Fibroblast of skin of right biceps (primary cell): ENCODE measurements at places on chromosomes 2 and 18.

DNA sequence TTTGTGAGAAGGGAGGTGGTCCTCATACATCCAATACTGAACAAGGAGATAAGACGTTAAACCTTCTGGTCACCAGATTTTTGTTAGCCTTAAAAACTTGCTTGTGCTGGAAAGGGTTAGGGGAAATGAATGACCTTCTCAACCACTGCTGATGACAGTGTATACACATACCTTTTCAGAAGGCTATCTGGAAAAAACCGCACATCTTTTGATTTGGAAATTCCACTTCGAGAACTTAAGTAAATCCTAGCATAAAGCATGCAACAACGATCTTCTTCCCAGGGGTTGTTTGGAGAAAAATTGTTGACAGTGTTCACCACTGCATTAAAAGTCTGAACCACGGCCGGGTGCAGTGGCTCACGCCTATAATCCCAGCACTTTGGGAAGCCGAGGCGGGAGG lies 7.6 kb downstream of the YWHAQ start:
- no peak for DNase-seq

DNA sequence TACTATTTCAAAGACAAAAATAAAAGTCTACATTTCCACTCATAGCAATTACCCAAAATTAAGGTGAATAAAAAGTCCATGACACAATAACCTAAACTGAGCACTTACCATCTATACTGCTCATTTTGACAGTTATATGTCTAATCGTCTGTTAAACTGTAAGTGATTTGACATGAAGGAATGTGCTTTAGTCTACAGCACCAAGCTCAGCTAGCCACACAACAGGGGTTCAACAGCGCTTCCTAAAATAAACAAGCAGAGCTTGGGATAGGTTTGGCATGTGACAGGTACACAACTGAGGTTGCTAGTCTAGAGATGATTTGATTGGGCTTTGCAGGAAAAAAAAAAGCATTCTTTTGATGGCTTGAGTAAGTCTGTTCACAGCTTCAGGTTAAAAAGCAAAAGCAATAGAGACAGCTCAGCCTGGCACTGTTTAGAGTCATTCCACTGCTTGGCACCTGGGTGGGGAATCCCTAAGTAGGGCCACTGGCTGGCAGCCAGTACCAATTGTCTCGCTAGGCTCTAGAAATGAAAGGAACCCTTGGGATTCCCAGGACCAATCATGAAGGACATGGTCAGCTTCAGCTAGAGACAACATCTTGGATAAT lies 78.6 kb downstream of the BARD1 start:
- no peak for DNase-seq

- DNase-seq: no peak
Observed at GRCh38 chr18:12944709-12945108, 3.1 kb upstream of the SEH1L start.

- DNase-seq: no peak
Observed at GRCh38 chr2:7722212-7722910, 805.1 kb downstream of the RNF144A start.

DNA sequence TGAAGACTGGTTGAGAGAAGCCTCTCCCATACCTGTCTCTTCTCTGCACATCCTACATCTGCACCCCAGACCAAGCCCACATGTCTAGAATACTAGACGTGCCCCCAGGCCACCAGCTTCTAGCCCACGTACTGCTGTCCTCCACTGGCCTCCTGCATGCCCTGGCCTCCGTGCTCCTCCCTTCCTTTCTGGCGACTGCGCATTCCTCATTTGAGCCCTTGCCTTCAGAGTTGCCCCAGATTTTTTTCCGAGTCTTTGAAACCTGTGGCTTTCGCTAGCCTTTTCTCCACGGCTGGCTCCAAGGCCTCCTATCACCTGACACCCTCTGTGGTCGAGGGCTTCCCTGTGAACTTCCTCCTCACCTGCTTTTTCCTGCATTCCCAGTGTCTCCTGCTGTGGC lies 11.2 kb downstream of the RNF144A start:
- DNase-seq: no peak

DNA sequence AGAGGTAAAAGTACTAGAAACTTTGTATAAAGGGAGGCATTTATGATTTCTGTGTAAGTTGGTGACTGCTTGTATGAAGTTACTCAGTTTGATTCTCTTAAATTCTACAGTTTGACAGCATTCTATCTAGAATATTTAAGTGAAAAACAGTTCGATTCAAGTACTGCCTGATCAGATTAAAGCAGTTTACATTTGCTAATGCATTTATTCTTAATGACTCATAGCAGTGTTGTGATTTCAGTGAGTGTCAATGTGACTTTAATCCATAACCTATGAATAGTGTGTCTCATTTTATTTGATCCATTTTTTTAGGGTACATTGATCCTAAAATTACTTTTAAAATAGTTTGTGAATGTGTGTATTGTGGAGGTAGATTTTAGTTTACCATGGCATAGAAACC lies 35.7 kb downstream of the WDR43 start:
- no peak for DNase-seq

DNA sequence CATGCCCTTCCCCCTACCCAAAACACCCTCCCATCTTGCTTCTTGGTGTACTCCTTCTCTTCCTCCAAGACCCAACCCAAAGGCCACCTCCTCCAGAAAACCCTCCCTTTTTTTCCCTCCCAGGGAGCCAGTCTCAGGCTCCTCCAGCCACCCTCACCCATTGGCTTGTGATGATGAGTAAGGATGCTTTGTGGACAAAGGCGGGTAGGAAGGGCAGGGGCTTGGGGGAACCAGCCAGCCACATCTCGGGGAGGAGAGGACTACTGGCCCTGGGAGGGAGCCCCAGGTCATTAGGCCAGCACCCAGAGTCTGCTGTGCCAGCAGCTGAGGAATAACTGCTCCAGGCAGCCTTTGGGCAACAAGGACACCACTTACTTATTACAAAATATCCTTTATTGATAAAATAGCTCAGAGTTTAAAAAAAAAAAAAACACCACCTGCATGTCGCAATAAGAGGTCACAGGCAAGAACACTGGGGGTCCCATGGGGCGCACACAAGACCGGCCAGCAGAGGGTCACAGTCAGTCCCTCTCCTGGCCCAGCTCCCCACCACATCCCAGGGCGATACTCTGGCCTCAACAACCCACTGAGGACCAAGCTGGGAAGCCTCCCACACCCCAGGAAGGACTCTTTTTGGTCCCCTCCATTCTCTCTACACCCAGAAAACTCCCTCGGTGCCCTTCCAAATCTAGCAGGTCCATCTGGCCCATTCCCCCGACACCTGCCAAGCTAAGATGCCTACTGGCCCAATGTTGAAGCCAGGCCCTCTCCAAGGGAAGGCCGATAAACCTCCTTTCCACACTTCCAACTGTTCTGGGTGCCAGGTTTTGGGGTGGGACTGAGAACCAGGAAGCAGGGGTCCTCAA lies 3.6 kb downstream of the ADRA2B start:
- no peak for DNase-seq

DNA sequence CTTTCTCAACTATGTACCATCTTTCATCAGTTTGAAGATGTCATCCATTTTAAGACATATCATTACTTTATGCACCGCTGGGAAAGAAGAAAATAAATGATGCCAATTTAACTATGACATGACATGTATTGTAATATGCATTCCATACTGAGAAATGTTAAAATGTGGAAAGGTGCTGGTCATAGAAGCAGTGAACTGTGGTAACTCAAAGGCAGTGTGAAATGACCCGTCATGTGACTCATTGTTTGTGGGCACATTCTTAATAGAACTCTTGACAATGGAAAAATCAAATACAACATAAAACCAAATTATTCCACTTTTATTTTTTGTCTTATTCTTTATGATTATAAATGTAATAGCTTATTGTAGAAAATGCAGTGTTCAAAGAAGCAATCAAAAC lies 455.0 kb upstream of the ST6GAL2 start:
- DNase-seq: no peak

DNA sequence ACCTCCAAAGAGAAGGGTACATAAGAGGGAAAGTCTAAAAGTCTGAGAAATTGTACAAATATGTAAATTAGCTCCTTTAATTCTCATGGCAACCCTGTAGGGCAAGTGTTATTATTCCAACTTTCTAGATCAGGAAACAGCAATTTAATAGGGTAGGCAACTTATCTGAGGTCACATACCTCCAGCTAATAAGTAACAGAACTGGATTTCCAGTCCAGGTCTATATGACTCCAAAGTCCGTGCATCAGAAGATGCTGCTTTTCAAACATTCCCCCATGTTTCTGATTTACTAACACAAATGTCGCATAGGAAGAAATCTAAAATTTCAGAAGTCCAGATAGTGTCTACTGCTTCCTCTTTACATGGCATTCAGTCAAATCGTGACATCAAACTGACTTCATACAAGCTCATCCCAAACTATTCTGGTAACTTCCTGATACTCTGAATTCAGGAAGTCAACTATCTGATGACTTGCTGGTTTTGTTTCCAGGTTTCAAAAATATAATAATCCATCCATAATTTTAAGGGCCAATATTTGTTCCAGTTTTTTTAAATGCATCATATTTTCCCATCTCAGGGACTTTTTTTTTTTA lies 419.3 kb upstream of the ACVR2A start:
- DNase-seq: no peak

- no peak for DNase-seq
Observed at GRCh38 chr2:111042772-111043771, 77.6 kb upstream of the BCL2L11 start.

GRCh38 chr2:67686254-67686653 lies 289.1 kb downstream of the ETAA1 start:
- DNase-seq: no peak

DNA sequence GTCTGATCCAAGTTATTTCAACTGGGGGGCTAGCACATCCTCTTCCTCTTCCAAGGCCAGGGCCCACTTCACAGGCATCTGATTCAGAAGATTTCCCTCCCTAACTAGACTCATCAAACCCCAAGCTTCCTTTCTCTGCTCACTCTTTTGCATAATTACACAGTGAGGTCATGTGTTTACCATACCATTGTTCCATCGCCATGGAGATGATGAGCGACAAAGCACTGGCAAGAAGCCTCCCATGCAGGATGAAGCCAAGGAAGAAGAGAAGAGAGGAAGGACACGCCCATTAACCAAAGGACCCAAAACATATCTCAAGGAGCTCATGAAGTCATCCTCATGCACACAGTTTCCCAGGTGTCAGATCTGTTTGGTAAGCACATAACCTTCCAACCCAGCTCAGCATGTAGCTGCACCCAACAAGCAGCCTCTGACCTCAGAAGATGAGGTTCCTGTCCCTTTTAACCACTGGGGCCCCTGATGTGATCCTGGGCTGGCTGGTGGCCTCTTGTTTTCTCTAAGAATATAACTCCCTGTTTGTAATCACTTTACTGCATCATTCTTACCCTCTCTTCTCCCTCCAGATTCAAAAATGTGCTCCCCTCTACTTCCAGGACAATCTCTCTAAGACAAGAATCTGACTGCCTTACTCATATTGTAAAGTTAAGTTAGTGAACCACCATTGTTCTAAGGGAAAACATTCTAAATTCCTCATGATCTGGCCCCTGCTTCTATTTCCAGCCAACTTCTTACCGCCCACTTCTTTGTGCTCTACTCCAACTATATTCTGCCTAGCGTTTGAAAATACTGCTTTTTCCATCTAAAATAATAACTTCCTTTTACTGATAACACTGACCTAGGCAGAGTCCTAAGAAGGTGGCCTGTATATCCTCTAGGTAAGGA lies 190.1 kb downstream of the TTC32 start:
- peak; percentile 98 for DNase-seq

GRCh38 chr2:45390441-45390840 lies 220.6 kb downstream of the SRBD1 start:
- no peak for DNase-seq

DNA sequence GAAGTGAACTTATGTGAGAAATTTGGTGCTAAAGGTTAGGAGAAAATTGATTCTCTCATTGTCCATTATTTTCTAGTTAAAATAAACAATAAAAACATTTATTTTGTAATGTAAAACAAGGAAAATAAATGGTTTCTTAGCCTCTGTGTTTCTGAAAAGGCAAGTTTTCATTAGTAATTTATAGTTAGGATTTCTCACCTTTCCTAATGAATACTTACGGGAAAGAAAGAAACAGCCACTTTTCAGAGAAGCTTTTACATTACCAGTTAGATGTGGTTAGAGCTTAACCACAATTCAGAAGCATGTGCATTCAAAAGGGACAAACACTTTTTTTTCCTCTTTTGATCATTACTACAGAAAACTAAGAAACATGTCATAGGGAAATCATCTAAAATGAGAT lies 18.8 kb downstream of the NEMP2 start:
- no peak for DNase-seq

DNA sequence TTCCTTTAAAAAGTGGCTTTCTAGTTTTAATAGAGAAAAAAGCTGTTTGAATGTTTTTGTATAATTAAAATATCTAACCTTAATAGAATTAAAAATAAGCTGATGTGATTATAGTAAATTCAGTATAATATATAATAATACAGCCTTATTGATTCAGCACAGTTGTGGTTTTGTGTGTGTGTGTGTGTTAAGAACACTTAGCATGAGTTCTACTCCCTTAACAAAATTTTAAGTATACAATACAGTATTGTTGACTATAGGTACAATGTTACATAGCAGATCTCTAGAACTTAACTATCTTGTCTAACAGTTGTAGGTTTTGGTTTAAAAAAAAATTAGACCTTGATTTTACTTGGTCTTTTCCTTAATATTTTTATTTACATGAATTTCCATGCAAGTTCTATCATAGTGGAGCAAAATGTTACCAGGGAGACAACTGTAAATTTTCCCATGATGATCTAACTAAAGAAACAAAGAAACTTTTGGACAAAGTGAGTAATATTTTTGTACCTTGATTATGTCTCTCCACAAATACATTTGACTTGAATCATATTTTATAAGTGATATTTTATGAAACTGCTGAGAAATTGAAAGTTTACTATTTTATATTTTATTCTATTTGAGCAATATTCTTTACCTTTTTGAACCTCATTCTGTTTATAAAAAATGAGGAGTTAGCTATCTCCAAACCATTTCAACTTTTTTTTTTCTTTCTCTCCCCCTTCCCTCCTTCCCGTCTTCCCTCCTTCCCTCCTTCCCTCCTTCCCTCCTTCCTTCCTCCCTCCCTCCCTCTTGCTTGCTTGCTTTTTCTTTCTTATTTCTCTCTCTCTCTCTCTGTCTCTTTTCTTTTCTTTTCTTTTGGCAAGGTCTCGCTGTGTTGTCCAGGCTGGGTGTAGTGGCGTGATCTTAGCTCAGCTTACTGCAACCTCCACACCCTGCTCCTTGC lies 46.3 kb downstream of the ZC3H6 start:
- peak; percentile 58 for DNase-seq

DNA sequence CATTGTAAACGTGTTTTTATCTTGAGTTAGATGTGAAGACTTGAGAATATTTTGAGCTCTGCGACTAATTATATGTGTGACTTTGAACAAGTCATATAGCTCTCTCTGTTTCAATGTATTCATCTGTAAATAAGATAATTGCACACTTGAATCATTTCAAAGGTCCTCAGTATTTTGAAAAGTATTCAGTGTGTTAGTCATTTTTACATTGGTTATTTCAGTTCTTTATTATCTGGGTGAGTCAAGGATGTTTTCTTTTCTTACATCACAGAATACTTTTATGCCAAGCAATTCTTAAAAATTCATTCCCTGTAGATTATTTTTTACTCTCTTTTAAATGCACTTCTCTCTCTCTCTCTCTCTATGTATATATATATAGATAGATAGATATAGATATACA lies 1098.0 kb upstream of the ZEB2 start:
- peak; percentile 74 for DNase-seq
